GM04504 (cell line): ENCODE measurements at places on chromosomes 2 and 18.
A peak's percentile ranks its signal among the peaks of the same experiment; 100 is the strongest.

DNA sequence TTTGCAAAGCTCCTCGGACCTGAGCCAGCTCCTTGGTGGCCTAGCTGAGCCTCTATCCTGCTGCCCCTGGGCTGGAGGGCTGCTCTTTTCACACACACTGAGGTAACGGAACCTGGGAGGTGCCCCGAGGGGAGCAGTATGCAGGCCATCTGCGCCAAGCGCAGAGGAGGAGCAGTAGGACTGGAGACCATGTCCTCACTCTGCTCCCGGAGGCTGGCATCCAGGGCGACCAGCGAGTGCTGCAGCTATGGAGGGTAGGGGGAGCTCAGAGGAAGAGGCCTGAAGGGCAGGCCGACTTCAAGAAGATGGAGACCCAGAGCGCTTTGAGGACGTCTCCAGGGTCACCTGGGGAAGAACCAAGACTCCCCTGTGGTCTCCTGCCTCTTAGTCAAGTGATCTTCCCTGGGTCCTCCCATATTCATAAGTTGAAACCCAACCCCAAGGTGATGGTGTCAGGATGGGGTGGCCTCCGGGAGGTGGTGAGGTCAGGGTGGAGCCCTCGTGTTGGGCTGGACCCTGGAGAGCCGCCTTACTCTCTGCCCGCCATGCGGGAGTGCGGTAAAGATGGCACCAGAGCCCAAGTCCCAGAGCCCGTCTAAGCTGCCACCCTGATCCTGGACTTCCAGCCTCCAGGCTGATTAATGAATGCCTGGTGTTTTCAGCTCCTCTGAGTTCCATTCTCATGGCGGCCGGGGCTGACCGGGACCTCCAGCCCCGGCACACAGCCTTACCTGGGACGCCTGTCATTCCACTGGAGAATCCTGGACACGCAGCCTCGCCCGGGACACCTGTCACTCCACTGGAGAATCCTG is 160.7 kb downstream of the NDUFA10 start:
- no peak for DNase-seq

- no peak for DNase-seq
Measured at GRCh38 chr2:19195661-19196060, 162.8 kb downstream of the OSR1 start.

- no peak for DNase-seq
Measured at GRCh38 chr18:44507729-44508325, 172.9 kb upstream of the SETBP1 start.

- peak; percentile 46 for DNase-seq
Measured at GRCh38 chr18:13381944-13382365, 163.4 kb downstream of the LDLRAD4 start.

DNA sequence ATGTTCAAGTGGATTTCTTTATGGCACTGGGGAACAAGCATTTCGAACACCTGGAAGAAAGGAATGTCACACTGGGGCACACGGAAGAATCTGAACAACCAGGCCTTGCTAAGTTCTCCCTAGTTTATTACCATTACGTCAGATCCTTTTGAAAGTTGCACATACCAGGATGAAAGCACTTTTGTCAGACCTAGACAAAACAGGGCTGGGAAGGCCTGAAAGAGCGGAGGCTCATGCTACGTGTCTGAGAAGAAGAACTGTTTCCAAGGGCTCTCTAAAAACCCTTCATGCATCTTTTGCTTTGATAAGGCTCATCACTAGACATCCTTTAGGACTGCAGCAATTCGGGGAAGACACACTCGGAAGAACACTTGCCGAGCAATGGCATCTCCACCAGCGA is 15.4 kb upstream of the SLC25A52 start:
- no peak for DNase-seq

DNA sequence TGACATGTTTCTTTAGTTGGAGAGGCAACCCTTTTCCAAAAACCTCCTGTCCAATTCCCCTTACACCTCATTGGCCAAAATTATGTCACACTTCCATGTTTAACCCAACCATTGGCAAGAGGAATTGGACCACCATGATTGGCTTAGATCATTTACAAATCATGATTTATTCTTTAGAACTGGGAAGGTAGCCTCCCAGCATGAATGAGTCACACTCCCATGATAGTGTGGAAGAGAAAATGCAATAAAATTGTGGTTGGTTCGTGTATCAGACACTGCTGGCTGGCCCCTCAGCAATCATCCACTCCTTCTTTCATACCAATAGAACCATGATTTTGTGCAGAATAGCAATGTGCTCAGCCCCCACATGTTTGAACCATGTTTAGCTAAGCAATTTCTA is 156.6 kb upstream of the ACVR2A start:
- no peak for DNase-seq

DNA sequence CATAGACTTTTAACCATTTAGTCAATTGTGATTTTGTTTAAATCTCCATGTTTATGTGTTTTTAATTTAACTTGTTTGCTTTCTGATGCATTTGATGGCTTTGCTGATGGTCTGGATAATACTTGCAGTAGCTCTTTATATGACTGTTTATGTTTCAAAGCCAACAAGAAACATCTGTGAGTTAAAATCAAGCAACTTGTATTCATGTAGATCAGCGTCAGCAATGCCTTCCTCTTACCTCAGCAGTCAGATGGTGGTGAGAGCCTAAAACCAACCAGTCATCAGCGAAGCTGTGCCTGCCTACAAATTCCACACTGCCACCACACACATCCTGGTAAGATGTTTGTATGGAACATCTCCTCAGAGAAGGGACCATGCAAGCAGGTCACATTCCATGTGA is 231.9 kb downstream of the PTGR3 start:
- no peak for DNase-seq
